Aorta (tissue), 5 donors: ENCODE measurements at places on chromosomes 1 and 21. TPM values are rescaled to one million over a fixed set of nuclear protein-coding genes. Genes with fewer than 3 reads are reported as not detected.

FAM43B gene
- polyA plus RNA-seq: not detected

CHI3L2 gene
- 0.33 TPM for polyA plus RNA-seq

TBX19 gene
- 0.50 TPM for polyA plus RNA-seq

KRTAP6-2 gene
- polyA plus RNA-seq: not detected

TSPEAR gene
- polyA plus RNA-seq: not detected

CALML6 gene
- polyA plus RNA-seq: not detected

WNT3A gene
- not detected for polyA plus RNA-seq

CELA2B gene
- polyA plus RNA-seq: not detected

RAB4A gene
- 38.1 TPM for polyA plus RNA-seq

LAMC1 gene
- 66.4 TPM for polyA plus RNA-seq

FCER1A gene
- 0.88 TPM for polyA plus RNA-seq

DCST2 gene
- polyA plus RNA-seq: 5.6 TPM
